ENCODE measurements at places on chromosomes 2 and 18.

GRCh38 chr2:159506202-159506601, 110.1 kb downstream of the BAZ2B start:
- DNase-seq, result no peak

GRCh38 chr2:202373490-202373889, 2.6 kb upstream of the BMPR2 start:
- no peak for DNase-seq

DNA sequence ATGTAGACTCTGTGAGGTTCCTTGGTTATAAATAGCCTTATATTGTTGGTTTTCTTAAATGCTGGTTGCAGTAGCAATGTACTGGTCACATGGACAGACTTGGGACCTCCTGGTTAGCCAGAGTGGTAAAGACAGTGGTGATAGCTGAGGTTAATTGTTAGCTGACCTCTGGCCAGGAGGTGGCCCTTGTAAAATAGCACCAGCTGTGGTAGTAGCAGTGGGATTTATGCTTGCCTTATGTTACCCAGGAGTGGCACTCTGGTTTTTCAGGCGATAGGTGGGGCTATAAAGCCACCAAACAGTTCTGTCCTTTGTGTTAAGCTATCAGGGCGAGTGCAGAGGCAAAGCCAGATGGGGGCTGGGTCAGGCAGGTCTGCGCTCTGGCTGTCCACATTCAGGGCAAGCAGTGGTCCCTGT, 94.8 kb upstream of the SRD5A2 start:
- DNase-seq, result no peak

DNA sequence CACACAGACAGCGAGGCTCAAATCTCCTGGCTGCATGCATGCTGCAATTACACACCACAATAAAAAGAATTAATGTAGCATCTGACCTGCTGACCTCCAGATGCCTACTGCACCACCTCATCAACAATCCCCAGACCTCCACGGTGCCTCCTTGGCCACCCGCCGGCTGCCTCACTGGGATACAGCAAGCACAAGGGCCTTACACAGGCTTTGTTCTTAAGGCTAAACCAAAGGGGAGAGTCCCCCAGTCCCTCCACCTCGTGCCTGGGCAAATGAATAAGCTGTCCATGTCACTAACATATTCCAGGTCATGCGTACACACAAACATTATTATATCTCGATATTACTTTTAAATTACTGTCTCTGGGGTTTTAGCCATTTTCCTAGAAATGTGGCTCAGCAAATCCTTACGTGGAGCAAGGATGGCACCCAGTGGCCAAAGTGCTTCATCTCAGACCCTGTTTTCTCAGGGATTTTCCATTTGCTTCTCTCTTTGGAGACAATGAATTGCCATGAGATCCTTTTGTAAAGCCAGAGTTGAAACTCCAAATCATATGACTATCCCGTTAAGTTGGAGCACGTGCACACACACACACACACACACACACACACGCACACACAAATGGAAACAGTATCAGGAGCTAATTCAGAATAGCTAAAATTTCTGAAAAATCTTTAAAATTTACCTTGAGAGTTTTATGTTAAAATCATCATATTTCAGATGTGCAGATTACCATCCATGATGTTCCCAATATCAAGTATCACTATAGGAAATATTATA, 313.8 kb downstream of the PDE11A start:
- DNase-seq, result no peak

- no peak for DNase-seq
Measured at GRCh38 chr2:215060861-215061536, 77.4 kb downstream of the ABCA12 start.

DNA sequence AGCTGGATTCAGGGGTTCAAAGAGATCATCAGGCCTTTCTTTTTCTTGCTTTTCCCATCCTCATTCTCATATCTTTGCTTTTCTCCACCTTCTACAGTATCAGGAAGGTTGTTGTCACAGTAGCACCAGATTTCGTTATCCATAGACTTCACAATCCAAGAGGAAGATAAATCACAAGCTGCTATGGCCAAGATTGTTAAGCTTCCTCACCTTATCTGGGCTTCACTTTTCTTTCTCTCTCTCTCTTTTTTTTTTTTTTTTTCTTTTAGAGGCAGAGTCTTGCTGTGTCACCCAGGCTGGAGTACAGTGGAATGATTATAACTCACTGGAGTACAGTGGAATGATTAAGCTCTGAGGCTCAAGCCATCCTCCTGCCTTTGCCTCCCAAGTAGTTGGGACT, 93.5 kb downstream of the TTC27 start:
- DNase-seq, result no peak

- no peak for DNase-seq
Measured at GRCh38 chr2:157830696-157831570, 45.2 kb downstream of the ACVR1 start.

DNA sequence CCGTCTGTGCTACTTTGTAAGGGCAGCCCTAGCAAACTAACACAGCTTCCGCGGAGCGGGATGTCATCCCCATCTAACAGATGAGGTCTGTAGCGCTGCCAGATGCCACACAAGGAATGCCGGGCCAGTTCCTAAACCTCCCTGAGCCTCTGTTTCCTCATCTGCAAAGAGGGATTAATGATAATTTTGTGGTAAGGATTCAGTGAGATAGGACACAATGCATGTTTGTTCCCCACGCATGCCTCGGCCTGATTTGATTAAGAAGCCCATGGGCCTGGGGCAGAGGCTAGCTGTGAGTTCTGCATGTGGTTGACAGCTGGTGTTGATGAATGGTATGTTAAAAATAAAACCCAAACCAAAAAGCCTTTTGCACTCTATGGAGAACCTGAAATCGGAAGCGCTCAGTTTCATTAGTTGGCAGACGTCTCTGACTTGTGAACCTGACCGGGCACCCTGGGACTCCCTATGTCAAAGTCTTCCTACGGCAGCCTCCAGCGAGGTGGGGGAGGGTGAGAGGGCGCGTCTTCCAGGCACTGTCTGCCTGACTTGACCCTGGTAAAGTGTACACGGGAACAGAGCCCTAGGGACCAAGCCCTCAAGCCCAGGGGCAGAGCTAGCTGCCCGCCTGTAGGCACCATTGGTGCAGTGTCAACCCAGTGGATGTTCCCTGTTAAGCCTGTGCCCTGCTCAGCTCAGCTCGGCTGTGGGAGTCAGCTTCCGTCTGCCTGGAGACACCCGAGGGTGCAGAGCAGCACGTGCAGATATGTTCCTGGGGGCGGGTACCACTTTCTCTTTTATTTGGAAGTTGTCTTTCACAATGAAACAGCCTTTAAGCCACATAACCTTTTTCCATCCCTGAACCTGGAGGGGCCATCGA, 14.8 kb upstream of the INHBB start:
- DNase-seq, result no peak

DNA sequence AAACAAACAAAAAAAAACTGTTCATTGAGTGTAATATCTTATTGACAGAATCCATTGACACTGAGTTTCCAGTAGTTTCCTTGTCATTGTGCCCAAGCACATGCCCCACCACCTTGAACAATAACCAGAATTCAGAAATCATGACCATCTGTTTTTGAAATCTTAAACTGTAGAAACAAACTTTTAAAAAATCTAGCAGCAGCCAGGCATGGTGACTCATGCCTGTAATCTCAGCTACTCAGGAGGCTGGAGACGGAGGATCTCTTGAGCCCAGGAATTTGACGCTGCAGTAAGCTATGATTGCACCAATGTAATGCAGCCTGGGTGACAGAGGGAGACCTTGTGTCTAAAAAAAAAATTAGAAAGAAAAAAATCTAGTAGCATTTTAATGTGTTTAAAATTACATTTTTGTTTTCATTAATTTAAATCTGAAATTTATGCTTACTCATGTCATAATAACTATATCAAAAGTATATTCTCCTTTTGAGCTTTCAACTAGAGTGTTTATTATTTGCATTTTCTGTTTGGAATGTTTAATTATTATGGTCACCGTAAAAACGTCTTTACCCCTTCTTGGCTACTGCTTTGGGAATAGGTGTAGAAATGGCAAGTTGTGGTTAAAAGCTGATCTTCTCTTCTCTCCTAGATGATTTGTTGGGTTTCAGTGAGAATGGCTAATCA, 25.2 kb upstream of the STON1 start:
- DNase-seq, result no peak

DNA sequence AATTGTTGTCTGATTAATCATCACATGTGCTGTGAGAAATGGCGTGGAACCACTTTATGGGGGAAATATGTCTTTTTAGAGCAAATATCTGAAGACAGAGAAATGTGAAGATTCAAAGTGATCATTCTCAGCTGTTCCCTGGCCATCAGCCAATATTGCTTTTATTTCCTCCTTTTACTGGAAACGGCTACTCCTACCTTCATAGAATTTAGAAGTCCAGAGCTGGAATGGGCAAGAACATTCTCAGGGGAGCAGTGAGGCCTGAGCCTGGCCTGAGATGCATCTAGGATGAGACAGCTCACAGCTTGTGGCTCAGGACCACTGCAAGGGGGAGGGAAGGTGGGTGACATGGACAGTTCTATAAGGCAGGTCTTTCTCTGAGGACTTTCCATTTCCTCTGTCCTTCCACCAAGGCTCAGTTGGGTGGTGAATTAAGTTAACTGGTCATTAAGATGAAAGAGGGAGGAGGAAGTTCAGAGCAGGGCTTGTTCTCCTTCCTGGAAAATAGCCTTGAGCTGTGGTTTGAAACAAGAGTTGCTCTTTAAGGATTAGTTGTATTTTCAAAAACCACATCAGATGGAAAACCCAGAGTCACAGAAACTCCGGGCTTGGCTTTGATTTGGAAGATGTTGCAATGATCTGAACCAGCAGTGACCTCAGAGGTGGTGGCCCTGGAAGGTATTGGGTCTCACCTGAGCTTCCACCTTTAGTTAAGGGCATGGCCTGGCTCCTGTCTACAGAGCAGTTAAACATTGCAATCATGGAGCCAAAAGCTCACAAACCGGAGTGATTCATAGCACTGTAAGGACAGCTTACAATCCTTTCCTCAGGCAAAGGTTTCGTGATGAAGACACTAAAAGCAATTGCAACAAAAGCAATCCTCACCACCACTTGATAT, 144.3 kb downstream of the VAPA start:
- DNase-seq, result no peak

- no peak for DNase-seq
Measured at GRCh38 chr18:62200121-62200914, 13.3 kb downstream of the RELCH start.

GRCh38 chr2:67797801-67798540, 264.8 kb downstream of the C1D start:
- DNase-seq, result no peak

GRCh38 chr2:128748835-128749605, 430.4 kb upstream of the HS6ST1 start:
- no peak for DNase-seq

DNA sequence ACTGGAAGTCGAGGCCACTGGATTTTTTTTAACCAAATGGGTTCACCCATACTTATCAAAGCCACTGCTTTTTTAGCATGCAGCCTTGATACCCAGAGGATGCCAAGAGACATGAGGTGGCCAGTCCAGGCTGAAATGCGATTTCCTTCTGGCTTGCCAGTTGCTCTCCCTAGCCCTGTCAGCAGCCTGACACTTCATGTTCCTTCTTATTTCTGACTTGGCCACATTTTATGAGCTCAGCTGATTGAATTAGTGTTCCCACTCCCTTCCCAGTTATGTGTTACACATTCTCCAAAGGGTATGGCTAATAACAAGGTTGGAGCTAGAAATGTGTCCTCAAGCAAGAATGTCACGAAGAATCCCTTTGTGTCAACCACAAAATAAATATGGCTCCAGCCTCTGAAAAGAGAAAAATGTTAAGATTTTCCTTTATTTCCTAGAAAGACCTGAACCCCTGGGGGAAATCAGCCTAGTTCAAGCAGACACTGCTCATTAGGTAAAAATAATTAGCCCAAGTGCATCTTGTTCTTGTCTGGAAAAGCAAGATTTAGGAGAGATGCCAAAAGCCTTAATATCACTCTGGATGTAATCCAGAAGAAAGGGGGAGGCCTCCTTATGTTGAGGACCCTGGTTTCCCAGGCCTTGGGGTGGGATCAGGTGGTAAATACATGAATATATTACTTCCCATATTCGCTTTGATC, 121.7 kb upstream of the TACR1 start:
- DNase-seq, result no peak
